ENCODE measurements at places on chromosomes 16 and 17. TPM values are rescaled to one million over a fixed set of nuclear protein-coding genes. Genes with fewer than 3 reads are reported as not detected.

- DNase-seq = peak; percentile 58
These were observed 20.6 kb downstream of the TPPP3 start for GRCh38 chr16:67372664-67373063.

The CCDC200 gene
- not detected for total RNA-seq

- DNase-seq = no peak
These were observed 130.3 kb upstream of the FOXF1 start for GRCh38 chr16:86380030-86380429.

The EVPL gene
- total RNA-seq = 1.2 TPM

The PRAC2 gene
- not detected for total RNA-seq

Data from stomach (tissue), 19 donors.